ENCODE measurements at places on chromosomes 7 and 10. TPM values are rescaled to one million over a fixed set of nuclear protein-coding genes. Genes with fewer than 3 reads are reported as not detected.

DNA sequence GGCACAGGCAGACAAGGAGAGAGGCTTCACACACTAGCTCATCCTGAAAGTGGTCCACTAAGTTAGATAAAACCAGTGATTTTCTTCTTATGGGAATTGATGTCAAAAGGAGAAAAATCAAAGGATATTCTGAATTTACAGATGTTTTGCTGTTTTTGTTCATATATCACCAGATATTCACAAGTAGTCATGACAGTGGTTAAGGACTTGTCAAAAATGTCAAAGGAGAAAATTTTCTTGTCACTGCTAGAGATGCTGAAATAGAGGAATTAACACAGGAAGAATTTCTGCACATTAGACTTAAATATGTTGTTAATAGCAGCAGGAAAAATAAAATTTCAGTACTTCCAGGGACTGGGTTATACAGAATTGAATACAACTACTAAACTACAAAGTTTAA is 78.3 kb downstream of the PRTFDC1 start:
- no peak for DNase-seq

GRCh38 chr10:28981007-28981406 is 303.7 kb downstream of the BAMBI start:
- DNase-seq, result no peak

- no peak for DNase-seq
These were observed 31.6 kb downstream of the ASZ1 start for GRCh38 chr7:117395743-117396142.

The NXPH1 gene
- 5.2 TPM for total RNA-seq
